ENCODE measurements at places on chromosomes 2 and 18.

- DNase-seq = peak; percentile 28
Measured at GRCh38 chr2:5696404-5696944, 4.3 kb downstream of the SOX11 start.

DNA sequence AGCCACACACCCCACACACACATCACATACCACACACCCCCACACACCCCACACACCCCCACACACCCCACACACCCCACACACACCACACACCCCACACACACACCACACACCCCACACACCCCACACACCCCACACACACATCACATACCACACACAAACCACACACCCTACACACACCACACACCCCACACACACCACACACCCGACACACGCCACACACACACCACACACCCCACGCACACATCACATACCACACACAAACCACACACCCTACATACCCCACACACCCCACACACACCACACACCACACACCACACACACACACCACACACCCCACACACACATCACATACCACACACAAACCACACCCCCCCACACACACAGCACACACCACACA is 22.4 kb downstream of the TWIST2 start:
- DNase-seq = no peak

DNA sequence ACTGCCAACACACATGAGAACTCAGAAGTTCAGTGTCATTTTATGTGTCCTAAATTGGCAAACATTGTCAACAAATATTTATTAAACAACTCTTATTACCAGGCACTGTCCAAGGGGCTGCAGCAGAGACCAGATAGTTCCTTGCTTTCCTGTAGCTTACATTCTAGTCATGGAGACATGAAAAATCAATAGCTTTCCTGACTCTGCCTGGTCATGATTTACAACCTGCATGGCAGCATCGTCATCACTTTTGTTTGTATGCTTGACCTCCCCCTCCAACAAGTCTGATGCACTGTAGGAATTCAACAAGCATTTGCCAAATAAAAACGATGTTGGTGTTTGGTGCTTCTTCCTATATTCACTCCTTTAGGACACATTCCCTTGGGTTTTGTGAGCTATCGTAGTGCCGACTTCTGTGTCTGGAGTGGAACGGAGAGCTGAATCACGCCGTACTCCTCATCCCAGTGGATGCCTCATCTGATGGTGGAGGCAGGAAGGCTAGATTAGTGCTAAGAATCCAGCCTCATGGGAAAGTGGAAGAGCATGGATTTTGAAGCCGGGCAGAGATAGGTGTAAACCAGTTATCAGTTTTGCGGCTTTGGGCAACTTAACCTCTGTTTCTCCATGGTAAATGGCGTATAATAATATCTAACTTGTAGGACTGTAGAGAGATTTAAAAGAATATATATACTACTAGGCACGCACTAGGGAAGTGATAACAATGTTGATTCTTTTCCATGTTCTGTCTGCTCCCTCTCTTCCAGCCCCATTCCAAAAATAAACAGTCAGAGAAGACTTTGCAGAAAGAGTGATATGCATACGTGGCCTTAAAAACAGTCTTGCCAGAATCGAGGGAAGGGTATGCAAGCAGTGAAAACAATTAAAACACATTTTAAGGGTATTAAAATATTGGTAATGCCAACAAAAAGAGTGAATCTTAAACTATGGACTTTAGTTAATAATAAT is 120.5 kb upstream of the ZFP36L2 start:
- no peak for DNase-seq

DNA sequence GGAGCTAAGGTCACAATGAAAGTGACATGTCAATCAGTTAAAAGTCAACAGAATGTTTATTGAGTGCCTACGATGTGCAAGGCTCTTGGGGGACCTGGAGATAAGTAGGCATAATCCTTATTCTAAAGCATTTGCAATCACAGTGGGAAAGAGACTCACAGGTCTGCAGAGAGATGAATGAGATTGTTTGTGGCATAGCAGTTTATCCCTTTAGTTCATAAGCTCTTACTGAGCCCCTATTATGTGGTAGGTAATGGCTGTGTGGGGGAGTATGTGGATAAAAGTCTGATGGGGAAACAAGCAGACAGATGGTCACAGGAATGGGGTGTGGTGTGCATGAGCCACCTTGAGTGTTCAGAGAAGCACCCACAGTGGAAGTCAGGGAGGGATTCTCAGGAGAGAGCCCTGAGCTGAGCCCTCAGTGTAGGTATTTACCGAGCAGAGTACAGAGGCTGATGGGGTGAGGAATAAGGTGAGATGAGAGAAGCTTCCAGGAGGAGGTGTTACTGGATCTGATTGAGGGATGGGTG is 48.1 kb downstream of the EMILIN2 start:
- DNase-seq = peak; percentile 29

DNA sequence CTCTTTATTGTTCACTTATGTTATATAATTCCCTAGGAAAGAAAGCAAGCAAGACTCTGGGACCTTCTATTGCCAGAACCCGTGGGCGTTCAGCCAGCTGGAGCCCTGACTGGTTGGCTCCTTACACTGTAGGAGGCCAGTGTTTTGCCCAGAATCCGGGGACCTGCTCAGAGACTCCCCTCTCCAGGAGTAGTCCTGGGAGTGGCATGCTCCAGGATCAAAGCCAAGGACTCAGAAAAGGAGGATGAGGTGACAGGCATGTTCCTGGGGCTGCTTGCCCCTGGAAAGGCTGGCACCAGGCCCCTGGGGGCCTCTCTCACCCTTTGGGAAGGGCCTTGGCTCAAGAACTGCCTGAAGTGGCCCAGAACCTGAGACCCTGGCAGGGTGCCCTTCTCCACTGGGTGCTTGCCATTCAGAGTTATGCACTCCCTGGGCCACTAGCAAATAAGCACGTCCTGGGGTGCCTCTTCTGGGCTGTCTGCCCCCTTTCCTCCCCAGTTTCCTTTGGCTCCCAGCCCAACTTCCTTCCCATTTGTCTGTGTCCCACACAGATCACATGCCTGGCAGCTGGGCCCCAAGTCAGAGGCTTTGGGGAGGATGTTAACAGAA is 19.6 kb upstream of the KIF3C start:
- no peak for DNase-seq

GRCh38 chr2:121008975-121009374 is 273.3 kb downstream of the GLI2 start:
- DNase-seq = peak; percentile 14

- no peak for DNase-seq
Measured at GRCh38 chr2:40752796-40753195, 300.9 kb upstream of the SLC8A1 start.

DNA sequence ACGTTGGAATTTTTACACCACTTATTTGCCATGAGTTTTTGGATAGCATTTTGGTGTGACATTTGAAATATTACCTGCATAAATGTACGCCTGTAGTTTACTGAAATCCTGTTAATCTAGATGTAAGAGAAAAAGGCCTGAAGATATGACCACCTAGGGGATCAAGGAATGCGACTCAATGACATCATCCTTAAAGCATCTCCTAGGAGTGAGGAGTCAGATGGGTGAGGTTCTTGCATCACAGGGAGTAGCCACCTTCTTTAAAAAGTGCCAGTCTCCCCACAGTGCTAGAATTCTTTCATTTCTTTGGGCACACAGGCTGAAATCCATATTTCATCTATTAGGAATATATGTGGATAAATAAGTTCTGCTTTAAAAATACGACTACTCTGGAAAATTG is 34.5 kb downstream of the ADCYAP1 start:
- DNase-seq = no peak

DNA sequence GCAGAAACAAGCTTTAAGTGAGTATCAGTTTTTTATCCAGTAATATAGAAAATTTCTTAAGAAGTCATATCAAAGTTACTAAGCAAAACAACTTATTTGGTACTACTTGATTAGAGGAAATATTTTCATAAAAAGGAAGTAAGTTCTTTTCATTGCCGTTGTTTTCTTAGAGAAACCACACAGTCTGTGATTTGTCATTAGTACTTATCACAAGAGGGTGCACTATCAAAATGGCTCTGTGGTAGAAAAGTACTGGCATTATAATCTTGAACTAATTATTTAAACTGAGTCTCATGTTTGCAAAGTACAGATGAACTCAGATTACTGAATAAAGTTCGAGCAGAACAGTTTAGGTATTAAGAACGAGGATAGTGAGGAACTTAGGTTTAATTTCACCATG is 93.4 kb downstream of the IKZF2 start:
- DNase-seq = no peak

- DNase-seq = no peak
Measured at GRCh38 chr2:30235008-30235655, 3.8 kb downstream of the LBH start.
